AG09309 (cell line): ENCODE measurements at places on chromosomes 12 and 14.

DNA sequence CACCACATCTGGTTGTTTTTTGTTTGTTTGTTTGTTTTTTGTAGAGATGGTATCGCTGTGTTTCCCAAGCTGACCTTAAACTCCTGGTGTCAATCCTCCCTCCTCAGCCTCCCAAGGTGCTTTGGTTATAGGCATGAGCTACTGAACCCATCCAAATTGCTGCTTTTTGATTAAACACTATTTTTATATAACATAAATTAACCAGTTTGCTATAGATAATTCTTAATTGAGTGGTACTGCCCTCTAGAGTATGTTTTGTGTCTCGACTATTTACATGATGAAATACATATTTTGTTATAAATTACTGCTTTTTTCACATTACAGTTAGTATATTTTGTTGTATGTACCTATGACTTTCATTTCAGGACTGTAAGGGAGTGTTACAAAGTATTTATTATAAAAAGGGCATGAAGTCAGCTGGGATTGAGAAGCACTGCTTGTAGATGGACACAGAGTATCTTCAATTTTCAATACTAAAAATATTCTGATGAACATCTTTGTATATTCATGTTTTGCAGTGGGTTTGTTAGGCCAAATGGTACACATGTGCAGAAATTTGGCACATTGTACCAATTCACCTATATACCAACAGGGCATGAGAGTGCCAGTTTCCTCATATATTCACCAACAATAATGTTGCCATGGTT, 14.9 kb upstream of the SCAF11 start:
- no peak for DNase-seq

- DNase-seq: no peak
Observed at GRCh38 chr14:80584744-80585505, 356.6 kb downstream of the CEP128 start.

GRCh38 chr12:124883263-124884130, 19.8 kb upstream of the SCARB1 start:
- DNase-seq: no peak

- no peak for DNase-seq
Observed at GRCh38 chr14:80954687-80955299, 628 bp upstream of the TSHR start.

GRCh38 chr12:56954057-56954957, 3.1 kb downstream of the RDH16 start:
- no peak for DNase-seq

DNA sequence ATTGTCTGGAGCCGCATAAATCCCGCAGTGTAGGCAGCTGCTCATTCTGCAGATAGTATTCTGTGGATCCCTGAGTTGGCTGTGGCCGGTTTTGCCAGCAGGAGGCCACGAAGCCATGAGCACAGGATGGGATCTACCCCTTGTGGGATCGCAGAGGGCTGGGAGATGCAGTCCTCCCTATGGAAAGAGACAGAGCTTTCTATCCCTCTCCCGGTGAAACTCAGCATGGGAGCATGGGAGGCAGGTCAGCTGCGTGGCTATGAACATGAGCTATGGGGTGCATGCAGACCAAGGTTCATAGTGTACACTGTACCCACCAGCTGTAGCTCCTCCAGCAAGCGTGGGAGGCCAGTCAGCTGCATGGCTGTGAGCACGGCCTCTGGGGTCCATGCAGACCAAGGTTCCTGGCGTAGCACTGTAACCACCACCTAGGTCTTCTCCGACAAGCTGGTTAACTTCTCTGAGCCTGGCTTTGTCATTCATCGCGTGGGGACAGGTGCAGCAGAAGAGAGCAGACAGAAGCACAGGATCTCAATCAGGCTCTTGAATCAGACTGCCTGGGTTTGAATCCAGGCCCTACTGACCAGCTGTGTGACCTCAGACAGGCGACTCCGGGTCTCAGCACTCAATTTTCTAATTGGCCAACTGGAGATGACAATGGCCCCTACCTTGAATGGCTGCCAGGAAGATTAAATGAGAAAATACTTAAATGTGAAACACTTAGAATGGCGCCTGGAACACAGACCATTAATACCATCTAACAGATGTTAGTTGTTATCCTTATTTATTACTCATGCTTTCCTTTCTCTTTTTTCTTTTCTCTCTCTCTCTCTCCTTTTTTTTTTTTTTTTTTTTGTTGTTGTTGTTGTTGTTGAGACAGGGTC, 6.0 kb downstream of the BDKRB1 start:
- DNase-seq: no peak

- no peak for DNase-seq
Observed at GRCh38 chr14:101127224-101127623, 223.7 kb upstream of the RTL1 start.

DNA sequence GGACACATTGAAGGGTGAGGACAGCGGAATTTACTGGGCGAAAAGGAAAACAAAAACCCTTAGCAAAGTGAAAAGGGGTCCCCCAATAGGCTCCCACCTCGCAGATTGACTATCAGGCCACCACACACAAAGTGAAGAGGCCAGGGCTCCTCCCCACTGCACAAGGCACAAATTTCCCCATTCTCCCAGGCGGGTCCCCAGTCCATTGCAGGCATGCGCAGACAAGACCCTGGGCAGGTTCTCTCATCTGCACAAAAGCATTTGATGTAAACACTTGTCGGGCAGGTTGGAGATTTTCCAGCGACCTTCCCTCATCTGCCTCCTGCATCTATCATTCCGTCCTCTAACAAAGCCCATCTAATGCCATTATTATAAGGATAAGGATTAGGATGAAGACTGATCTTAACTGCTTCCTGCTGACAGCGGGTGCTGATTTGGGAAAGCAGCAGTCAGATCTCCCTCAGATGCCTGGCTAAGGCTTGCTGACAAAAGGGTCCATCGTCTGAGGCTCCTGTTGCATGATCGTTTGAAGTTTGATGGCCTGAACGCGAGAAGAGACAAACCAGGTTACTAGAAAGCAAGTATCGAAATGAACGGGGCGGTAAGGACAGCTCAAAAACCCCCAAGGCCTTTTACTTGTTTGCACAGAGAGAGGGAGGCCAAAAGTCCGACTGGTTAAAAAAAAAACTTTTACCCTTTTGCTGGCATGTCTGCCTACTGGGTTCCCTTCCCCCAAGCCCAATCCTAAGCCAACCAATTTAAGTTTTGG, 14.4 kb downstream of the ASCL4 start:
- no peak for DNase-seq

GRCh38 chr12:447141-447540, 12.6 kb upstream of the B4GALNT3 start:
- peak; percentile 4 for DNase-seq

GRCh38 chr14:34324363-34324795, 137.7 kb downstream of the SPTSSA start:
- DNase-seq: peak; percentile 5

- DNase-seq: peak; percentile 45
Observed at GRCh38 chr12:65826353-65827171, 2.3 kb downstream of the HMGA2 start.

DNA sequence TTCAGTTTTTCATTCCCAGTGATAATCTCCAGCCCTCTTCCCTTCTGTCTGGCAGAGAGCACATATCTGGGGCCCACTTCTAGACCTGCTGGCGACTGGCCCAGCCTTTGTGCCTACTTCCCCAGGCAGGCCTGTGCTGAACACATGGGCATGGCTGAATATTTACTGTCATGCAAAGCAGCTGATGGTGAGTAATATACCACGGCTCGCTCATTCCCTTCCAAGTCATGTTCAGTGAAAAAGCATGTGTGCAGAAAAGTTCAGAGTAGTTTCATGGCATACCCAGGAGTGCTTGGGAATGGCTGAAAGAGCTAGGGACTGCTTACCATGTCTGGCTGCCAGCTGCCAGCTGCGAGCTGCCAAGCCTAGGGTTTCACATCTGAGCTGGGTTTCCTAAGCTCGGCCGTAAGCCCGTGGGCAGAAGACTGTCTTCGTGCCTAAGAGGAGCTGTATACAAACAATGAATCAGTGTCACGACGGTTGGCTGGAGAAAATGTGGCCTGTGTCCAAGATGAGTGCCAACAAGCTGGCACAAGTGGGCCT, 179.9 kb upstream of the PELI2 start:
- DNase-seq: peak; percentile 24

DNA sequence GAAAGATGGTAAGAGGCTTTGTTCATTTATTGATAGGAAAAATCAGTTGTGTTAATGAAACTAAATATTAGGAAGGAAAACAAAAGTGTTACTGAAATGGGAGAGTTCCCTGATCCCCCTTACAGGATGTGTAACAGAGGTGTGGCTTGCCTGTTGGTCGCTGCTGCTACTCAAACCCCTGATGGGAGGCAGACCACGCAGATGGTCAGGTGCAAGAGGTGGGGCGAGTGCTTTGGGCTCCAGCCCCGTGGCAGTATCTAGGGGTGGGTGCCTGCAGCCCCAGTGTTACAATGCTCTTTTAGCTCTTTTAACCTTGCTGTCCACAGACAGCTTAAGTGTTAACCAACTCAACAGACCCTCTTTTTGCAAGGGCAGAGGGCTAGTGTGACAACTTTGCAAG, 319.6 kb upstream of the DCN start:
- no peak for DNase-seq

GRCh38 chr12:84497819-84498218, 414.8 kb downstream of the SLC6A15 start:
- DNase-seq: no peak

- no peak for DNase-seq
Observed at GRCh38 chr12:14263742-14264141, 101.7 kb upstream of the ATF7IP start.

- DNase-seq: no peak
Observed at GRCh38 chr12:6947615-6948014, 3.5 kb upstream of the PTPN6 start.

DNA sequence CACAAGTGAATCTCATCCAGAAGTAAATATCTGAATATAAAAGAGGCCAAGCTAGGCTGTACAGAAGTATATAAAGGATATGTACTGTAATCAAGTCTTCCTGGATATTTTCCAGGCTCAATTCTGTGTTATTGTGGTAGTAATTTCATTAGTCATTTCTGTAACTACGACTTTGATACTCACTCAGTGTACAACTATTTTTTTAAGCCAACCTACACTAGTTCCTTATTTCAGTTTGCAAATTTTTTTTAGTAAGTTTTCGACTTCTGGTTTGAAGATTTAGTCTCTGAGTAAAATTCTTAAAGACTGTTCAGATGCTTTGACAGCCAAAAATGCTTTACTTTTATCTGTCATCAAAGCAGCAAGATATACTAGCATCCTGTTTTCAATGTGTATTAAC, 130.8 kb downstream of the CAPZA3 start:
- DNase-seq: no peak

GRCh38 chr12:3751151-3752095, 1.5 kb downstream of the CRACR2A start:
- DNase-seq: no peak

DNA sequence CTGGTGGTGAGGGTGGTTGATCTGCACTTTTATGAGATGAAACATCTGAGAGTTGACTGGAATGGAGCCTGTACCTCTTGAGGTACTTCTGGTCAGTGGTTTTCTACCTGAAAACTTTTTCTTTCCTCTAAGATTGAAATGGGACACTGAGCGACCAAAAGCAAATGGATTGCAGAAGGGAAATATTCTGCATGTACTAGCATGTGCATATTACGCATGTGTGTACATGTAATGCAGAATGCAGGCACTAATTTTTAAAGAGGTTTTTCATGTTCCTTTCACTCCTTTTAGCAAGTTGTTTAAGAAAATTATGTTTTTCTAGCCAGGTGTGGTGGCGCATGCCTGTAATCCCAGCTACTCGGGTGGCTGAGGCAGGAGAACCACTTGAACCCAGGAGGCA, 28.7 kb upstream of the EID3 start:
- no peak for DNase-seq

DNA sequence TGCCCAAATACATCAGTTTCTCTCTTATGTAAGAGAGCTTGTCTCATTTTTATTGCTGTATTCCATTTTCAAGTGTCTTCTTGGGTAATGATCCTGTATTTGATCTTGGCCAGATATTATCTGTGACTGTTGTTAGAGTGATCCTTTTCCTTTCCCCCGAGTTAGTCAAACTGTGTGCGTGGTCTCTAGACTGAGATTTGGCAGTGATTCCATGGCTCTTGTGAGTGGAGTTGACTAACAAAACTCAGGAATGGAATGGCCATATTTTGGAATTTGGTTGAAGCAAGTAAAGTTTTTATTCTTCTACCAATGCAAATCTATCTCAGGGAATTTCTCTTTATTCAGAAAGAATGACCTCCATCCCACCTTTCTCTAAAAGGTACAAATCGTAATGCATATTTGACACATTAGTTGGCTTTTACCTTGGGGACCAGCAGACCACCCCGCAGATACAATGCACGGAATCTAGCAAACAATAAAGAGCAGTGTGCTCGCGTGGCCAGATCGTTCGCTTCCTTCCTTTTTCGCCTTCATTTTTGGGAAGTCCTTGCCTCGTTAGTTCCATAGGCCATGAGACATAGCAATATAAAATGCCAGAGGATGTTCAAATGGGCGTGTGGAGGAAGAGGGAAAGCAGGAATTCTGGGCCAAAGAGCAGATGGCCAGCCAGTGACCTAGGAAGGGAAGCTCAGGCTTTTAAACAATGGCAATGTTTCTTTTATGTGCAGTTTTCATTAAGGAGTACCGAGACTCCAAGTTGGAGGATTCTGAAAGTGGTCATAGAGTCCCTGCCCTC, 24.4 kb downstream of the ETV6 start:
- no peak for DNase-seq

DNA sequence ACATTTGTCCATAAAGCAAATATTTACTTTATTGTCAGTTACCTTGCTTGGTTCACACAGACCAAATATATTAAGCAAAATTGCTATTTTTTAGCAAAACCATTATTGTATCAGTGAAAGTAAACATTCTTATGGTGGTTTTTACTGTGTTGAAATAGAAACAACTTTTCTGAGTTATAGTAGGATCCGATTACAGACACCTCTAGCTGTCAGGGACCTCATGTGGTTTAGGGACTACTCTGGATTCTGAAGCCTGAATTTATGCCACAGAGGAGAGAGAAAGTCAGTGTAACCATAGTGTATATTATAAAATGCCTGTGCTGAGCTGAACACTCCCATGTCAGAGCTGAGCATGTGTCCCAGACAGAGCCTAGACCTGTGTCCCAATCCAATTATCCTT, 287.5 kb downstream of the FLRT2 start:
- no peak for DNase-seq

DNA sequence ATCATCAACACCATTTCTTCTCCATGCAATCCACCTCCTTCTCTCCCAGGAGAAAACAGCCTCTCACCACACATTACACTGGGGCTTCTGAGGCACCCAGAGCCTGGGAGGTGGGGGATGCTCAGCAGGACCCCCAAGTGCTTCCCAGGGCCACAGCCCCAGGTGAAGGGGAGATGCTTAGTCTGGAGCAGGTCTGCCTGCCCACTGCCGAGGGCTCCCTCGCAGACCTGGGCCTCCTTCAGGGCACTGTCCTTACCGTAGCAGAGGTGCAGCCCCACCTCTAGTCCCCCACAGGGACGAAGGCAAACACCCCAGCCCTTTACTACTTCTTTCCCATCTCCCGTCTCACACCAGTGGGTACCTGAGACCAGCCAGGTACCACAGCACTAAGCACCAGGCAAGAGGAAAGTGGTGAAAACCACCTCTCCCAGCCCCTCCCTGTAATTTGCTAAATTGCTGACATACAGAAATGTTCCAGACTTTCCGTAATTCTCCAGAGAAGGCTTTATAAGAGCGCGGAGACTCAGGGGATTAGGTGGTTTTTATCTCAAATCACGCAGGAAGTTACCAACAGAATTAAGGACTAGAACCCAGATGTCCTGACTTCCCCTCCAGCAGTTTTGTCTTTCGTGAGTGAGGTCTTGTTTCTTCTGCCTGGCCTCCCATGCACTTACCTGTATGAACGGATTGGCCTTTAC, 59.0 kb downstream of the PLEKHG3 start:
- DNase-seq: no peak

GRCh38 chr14:99729991-99730875, 46.1 kb downstream of the CYP46A1 start:
- no peak for DNase-seq
